ENCODE measurements at places on chromosomes 12 and 14.

- no peak for DNase-seq
These were observed 925.9 kb downstream of the GALC start for GRCh38 chr14:87067061-87067460.

DNA sequence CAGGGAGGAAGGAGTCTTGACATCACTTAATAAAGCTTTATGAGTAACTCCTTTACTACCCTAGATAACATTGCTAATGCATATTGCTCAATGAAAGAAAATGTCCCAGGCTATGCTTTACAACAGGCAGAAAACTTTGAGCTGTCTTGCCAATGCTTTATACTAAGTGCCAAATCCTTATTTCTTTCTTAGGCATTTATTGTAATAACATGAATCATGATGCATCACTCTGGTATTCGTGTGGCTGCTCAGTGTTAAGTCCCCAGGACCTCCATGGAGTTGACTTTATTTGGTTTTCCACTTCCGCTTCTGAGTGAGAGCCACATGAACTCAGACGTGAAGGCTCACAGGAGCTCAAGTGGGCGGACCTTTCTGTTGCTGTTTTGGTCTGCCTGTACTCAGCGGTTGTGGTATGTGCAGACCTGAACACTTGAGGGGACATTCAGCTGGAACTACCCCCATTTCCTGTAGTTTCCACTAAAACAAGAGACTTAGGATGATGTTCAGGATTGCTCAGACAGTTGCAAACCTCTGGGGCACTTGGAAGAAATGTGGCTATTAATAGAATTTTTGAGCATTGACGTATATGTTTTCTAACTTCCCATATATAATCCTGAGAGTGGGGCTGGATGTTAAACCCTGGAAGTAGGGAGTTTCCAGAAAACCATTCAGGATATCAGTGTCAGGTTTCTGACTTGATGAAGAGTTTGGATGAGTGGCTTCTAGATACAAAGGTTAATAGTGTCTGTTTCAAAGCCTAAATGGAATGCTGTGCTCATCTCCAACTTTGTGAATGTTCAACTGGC, 258.6 kb downstream of the MSRB3 start:
- DNase-seq, result no peak

- no peak for DNase-seq
These were observed 287.1 kb upstream of the G2E3 start for GRCh38 chr14:30271811-30272323.

GRCh38 chr12:123937707-123938591, 34.7 kb downstream of the CCDC92 start:
- no peak for DNase-seq

DNA sequence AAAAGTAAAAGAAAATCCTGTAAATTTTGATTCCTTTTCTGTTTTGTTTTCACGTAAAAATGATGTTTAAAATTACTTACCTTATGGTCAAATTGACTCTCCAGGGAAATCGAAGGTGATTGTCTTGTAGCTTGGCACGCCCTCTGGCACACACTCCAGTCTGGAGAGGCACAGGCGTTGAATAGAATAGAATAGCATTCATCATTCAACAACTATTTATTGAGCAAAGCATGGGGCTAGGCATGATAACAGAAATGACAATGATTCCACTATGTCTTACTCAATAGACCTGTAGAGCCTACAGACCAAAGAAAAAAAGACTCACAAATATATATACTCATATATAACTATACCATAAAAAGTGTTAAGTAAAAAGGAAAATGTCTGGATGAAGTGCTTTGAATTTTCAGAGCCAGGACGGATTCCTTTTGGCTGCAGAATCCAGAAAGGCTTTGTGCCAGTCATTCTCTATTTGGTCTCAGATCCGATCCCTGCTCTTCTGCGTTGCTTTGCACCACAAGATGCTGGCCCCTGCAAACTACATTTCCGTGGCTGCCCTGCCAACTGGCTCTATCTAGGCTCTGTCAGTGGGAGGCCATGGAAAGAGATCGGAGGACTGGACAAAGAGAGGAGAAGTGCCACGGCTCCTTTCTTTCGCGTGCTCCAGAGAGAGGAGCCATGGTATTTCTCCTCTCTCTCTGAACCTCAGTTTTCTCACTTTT, 231.8 kb downstream of the CRADD start:
- DNase-seq, result no peak
